Glomerular endothelial cell (primary cell): ENCODE measurements at places on chromosomes 11 and 22. TPM values are rescaled to one million over a fixed set of nuclear protein-coding genes. Genes with fewer than 3 reads are reported as not detected.

SEPTIN3 gene
- total RNA-seq: 0.12 TPM in 1 of 2 replicates, not detected in the other

IL18BP gene
- total RNA-seq: 3.7 and 14.8 TPM in 2 replicates

PRDM10 gene
- 7.0 and 7.9 TPM in 2 replicates for total RNA-seq

RTN4RL2 gene
- 0.23 and 1.5 TPM in 2 replicates for total RNA-seq

TMPRSS4 gene
- total RNA-seq: not detected in 2 replicates

RAB38 gene
- total RNA-seq: 2.7 and 15.7 TPM in 2 replicates

TPH1 gene
- 0.12 TPM in 1 of 2 replicates, not detected in the other for total RNA-seq

LRRN4CL gene
- total RNA-seq: not detected in 2 replicates

INTS4 gene
- total RNA-seq: 22.3 and 23.7 TPM in 2 replicates

GLYATL1 gene
- not detected in 2 replicates for total RNA-seq

MMP1 gene
- 2,602 and 5,796 TPM in 2 replicates for total RNA-seq

SAA1 gene
- not detected in 2 replicates for total RNA-seq

CBLIF gene
- not detected in 2 replicates for total RNA-seq

ASRGL1 gene
- total RNA-seq: 7.8 and 41.4 TPM in 2 replicates

HOATZ gene
- total RNA-seq: not detected in 2 replicates

LRP5 gene
- total RNA-seq: 39.3 and 72.2 TPM in 2 replicates

FTH1 gene
- 1,824 and 2,194 TPM in 2 replicates for total RNA-seq
